Parietal lobe (tissue), 2 donors: ENCODE measurements at places on chromosomes 7 and 10. TPM values are rescaled to one million over a fixed set of nuclear protein-coding genes. Genes with fewer than 3 reads are reported as not detected.

AGBL3 gene
- 10.3 TPM for total RNA-seq

RBP3 gene
- total RNA-seq = not detected

PHKG1 gene
- total RNA-seq = 4.4 TPM

ZCWPW1 gene
- total RNA-seq = 2.2 TPM

HOXA11 gene
- total RNA-seq = not detected

HK1 gene
- total RNA-seq = 92.3 TPM

MOGAT3 gene
- total RNA-seq = not detected
